Upper lobe of left lung (tissue), 6 donors: ENCODE measurements at places on chromosomes 3 and 15.

- no peak for DNase-seq
These were observed 2.8 kb downstream of the PLXNB1 start for GRCh38 chr3:48426944-48427629.

DNA sequence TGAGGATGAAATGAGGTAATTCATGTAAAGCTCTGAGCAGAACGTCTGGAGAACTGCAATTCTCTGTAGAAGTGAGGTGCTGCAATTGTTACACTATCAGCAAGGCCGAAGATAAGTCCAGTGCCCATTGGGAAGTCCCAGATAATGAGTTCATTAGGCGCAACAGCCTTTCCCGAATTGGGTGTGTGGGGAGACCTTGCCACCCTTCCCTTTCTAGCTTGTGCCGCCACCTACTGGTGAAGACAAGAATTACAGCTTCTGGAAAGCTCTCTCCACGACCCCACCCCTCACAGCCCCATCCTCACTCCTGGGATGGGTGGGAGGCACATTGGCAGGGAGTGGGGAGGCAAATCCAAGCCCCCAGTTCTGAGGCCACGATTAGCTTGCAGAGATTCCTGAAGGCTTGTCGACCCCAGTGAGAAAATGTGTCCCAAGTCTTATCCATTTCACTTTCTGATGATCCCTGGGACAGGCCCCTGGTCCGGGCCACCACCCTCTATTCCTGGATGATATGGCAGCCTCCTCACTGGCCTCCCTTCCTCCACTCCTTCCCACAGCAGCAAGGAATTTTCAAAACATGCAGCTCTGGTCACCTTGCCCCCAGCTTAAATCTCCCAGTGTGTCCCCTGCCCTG lies 36.4 kb downstream of the FAM3D start:
- no peak for DNase-seq

GRCh38 chr15:94924971-94925598 lies 693.7 kb downstream of the MCTP2 start:
- DNase-seq: no peak

DNA sequence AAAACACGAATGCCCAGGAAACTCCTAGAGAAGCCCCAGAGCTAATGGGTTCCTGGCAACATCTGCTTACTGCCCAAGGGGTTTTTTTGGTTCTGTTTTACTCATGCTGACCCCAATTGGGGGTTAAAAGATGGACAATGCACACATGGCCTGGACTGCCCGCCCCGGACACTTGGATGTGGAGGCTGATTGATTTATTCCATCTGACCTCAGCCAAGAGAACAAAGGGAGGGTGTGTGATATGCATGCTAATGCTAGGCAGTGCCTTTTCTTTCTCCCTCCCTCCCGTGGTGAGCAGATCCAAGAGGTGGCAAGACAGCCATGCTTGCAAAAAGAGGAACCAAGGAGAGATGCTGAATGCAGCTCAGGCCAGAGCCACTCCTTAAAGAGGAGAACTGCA lies 3.3 kb upstream of the LRTM1 start:
- no peak for DNase-seq

DNA sequence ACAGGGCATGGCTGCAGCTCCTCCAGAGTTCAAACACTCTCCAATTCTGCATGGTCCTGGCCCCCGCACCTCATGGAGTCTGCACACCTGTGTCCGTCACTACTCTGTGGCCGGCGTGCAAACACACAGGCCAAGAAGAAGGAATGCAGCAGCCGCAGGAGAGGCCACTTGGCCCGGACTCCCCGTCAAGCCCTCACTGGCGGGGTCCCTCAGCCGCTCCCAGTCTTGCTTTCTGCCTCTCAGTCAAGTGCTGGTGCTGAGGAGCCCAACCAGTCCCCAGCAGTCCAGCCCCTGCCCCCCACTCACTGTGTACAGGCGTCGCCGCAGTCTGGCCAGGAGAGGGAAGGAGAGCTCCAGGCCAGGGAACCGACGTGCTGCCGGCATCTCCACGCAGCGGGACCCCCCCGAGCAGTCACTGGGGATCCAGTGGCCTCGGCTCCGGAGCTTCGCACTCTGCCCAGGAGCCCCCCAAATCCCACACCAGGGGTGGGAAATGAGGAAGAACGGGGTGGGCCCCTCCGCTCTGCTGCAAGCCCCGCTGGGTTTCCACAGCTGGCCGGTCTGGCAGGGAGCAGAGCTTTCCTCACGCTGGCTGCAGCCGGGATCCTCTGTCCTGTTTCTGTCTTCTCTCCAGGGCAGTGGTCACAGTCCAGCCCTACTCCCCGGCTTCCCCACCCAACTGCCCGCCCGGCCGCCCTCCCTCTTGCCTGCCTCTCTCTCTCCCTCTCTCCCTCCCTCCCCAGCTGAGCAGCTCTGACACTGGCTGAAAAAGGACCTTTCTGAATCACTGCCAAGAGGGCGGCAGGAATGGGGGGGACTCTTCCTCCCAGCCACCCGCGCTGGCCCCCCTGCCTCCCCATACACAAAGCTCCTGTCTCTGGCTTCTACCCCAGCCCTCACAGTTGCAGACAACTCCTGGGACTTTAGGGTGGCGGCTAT lies 16.0 kb downstream of the TNK2 start:
- peak; percentile 81 for DNase-seq

- no peak for DNase-seq
These were observed 11.4 kb downstream of the SKIL start for GRCh38 chr3:170368921-170369320.

- DNase-seq: no peak
These were observed 134.0 kb upstream of the THRB start for GRCh38 chr3:24628523-24629258.

DNA sequence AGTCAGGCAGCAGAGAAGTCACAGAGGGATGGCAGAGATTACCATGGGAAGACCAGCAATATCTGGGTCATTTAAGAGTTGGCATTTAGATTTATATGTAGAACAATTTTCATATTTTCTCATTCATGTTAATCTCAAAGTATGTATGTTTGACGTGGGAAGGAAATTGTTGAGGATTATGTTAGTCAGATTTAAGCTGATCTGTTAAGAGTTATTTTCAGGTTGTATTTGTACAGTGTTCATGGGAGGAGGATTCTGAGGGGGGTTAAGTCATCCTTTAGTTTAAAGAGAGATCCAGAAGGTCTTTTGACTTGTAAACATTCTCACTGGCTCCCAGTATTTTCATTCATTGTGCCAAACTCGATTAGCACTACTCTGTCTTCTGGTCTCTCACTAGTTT lies 34.7 kb downstream of the PPM1L start:
- DNase-seq: no peak

DNA sequence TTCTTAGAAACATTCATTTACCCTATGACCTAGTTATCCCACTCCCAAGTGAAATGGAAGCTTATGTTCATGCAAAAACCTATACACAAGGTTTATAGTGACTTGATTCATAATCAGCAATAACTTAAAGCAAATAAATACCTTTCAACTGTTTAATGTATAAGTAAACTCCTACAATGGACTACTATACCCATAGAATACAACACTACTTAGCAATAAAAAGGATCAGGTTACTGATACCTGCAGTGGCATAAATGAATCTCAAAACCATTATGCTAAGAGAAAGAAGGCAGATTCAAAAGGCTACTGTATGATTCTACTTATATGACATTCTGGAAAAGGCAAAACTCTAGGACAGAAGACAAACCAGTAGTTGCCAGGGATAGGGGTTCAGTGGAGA lies 8.3 kb upstream of the POLR2M start:
- DNase-seq: no peak

GRCh38 chr3:22016197-22016596 lies 265.2 kb upstream of the ZNF385D start:
- DNase-seq: no peak

DNA sequence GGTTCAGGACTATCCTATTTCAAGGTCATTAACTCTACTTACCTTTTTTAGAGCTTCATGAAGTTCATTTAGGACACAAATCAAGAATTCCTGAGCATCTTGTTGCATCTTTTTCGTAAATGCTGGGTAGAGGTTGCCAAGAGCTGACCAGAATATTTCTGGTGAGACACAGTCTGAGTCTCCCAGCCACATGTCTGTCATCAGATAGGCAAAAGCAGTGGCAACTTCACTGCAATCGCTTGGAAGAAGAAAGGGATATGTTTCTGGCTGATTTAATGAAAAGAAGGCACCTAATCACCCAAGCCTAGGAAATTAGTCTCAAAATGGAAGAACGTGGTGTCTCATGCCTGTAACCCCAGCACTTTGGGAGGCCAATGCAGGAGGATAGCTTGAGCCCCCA lies 2.9 kb downstream of the USP50 start:
- DNase-seq: no peak

- DNase-seq: no peak
These were observed 6.5 kb upstream of the LZTFL1 start for GRCh38 chr3:45848392-45848791.
